ENCODE measurements at places on chromosomes 1 and 21. TPM values are rescaled to one million over a fixed set of nuclear protein-coding genes. Genes with fewer than 3 reads are reported as not detected.

Gene C1orf167
- not detected for total RNA-seq

Gene SPATA45
- not detected for total RNA-seq

Gene MYBPH
- total RNA-seq: not detected

Gene PRAMEF4
- total RNA-seq: not detected

Gene BARHL2
- not detected for total RNA-seq

Gene RNF186
- not detected for total RNA-seq

Gene FUCA1
- total RNA-seq: 10.7 TPM

Gene CDA
- not detected for total RNA-seq
